ENCODE measurements at places on chromosomes 3 and 15.

DNA sequence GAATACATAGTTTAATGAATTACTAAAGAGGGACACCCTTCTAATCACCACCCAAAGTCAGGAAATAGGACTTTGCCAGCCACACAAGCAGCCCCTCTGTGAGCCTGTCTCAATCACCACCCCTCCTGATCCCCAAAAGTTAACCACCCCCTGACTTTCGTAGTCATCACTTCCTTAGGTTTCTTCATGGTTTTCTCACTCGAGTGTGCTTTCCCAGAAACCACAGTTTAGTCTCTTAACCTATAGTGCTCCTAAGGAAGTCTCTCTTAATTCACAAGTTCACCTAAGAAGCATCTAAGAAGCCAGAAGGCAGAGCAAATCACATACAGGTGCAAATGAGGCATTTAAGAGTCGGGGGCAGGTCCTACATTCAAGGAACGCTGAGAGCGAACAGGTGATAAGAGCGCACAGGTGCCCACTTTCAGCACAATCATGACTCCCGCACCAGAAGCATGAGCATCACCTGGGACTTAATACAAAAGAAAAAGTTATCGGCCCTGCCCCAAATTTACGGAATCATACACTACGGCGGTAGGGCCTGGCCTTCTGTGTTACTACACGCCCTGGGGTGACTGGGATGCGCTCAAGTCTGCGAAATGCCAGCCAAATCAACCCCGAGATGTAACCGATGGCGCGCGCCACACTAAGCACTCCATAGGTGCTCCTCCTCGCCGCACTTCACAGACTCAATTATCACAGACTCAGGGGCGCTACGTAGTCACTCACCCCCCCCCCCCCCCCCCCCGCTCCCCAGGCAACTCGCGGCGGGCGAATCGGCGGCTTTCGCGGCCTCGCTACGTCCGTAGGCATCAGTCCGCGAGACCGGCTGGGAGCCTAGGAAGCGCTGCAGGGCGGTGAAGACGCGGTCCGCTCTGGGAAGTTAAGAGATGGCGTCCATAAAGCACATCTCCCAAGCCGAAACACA, 815 bp downstream of the ULK4 start:
- no peak for DNase-seq

DNA sequence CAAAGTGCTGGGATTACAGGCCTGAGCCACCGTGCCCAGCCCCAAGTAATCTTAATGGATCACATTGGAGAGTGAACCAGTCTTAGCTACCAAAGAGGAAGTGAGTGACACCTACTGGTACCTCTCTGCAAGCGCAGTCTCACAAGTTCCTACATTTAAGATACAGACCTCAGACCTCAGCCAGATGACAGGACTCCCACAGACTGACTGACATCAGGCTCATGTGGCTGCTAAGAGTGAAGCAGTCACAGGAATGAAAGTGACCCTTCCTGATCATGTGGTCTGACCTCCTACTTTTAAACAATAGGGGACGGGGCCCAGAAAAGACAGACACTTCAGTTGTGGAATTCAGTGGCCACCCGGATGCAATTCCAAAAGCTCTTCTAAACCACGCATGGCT, 36.3 kb upstream of the GNB5 start:
- peak; percentile 65 for DNase-seq

DNA sequence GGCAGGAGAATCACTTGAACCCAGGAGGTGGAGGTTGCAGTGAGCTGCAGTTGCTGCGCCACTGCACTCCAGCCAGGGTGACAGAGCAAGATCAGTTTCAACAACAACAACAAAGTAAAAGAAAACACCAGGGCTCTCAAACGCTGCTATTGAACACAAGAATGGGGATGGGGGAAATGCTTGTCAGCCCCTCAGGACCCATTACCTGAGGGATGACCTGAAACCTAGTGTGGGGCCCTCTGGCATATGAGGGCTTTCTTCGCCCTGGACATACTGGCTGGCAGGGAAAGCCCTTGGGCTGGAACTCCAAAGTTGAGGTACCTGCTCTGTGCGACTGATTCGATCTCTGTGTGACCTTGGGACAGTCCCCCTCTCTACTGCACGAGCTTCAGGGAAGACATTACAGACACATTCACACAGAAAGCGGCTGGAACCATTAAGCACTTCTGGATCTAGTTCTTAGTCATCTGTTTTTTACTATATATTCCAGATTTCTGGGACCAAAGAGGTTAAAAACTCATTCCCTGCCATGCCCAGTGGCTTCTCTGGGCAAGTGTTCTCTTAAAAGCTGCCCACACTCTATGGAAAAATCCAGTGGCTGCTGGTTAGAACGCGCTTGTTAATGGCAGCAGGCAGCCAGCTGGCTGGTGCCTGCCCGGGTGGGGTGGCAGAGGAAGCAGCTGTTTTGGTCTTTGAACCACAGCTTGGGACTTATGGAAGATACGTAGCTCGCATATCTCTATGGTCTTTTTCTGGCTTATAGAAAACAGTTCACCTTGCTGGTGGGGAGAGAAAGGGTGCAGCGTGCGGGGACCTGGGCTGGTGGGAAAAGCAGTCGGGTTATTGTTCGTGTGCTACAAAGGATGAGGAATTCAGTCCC, 57.2 kb downstream of the ATP1B3 start:
- DNase-seq = no peak

DNA sequence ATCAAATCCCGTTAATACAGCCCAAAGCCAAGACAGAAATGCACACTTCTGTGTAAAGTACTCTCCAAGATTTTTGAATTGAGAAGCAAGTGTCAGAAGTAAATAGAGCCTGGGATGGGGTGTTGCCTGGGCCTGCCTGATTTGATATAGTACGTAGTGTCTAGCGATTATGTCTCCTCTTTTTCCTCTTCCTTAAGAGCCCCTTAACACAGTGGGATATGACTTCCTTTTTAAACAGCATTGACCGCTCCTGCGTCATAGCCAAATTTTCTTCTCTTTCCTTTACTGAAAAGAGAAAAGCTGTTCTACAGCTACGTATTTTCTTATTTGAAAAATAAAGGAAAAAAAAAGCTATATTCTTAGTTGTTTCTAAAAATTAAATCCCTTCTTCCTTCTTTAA, 97.7 kb downstream of the PLCL2 start:
- DNase-seq = no peak

DNA sequence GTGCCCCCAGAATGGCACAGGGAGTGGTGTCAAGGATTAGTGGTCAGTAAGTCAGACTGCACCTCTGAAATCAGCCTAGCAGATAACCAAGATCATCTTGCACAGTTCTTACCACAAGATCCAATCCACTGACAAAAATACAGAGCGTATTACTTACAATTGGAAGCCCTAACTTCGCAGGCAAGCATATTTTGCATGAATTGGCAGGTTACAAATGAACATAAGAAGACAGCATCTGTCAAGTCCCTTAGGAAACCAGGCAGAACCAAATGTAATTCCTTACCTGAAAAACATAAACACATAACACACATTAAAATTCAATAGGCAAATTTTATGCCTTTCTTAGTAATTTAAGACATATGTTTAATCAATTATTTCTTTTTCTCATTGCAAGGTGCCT, 293.4 kb downstream of the MAGI1 start:
- DNase-seq = no peak

DNA sequence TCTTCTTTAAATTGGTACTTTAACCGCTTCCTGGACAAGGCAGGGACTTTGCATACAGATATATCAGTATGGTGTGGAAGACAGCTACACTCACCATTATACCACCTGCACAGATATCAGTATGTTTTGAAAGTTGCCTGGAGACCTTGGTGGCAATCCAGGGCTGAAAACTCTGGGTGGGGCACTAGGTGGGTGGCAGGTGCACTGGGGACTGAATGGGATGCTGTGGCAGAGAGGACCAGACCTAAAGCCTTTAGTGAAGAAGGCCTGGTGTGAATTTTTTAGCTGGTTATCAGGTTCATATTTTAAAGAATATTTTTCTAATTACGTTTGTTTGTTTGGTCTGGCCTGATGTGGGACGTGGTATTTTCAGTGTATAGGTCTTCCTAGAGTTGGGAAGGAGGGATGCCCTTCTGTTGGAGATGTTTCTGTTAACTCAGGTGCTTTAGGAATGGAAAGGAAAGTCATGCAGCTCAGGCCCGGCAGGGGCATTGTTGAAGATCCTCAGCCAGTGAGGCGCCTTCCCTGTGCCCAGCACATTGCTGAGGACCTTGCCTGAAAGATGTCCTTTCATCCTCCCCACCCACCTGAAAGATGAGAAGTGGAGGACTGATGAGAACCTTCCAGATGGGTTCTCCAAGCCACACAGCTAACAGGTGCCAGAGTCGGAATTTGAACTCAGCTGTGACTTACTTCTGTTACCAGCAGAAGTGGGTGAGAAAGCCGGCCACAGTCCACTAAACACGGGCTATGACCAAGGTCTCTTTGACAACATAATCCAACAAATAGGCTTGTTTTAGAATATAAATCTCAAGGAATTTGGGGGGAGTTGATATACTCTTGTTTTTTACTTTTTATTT, 77.3 kb downstream of the APBA2 start:
- DNase-seq = no peak

- DNase-seq = no peak
Observed at GRCh38 chr3:16121391-16121790, 53.1 kb upstream of the GALNT15 start.

DNA sequence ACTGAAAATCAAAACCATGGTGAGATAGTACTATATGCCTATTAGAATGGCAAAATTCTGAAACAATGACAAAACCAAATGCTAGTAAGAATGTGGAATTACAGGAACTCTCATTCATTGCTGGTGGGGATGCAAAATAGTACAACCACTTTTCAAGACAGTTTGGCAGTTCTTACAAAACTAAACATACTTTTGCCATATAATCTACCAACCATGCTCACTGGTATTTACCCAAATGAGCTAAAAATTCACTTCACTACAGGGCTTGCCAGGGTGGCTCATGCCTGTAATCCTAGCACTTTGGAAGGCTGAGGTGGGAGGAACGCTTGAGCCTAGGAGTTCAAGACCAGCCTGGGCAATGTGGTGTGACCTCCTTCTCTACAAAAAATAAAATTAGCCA, 40.0 kb downstream of the MYO9A start:
- no peak for DNase-seq

GRCh38 chr15:56410721-56411120, 45.5 kb downstream of the TEX9 start:
- no peak for DNase-seq

GRCh38 chr15:86855307-86856291, 775.9 kb downstream of the AGBL1 start:
- DNase-seq = no peak

GRCh38 chr3:136473716-136474326, 223.7 kb downstream of the PCCB start:
- no peak for DNase-seq

GRCh38 chr3:77898621-77899020, 858.7 kb downstream of the ROBO2 start:
- DNase-seq = no peak

- no peak for DNase-seq
Observed at GRCh38 chr15:75148280-75148679, 53.4 kb upstream of the C15orf39 start.

- peak; percentile 79 for DNase-seq
Observed at GRCh38 chr15:24954783-24955530, at the start of the genes SNRPN and SNURF. SNRPN (plus strand) TSS chr15:24954987; CDS start chr15:24974454, 19,467 bp downstream. SNURF (plus strand) TSS chr15:24954987; CDS start chr15:24955049, 62 bp downstream.

DNA sequence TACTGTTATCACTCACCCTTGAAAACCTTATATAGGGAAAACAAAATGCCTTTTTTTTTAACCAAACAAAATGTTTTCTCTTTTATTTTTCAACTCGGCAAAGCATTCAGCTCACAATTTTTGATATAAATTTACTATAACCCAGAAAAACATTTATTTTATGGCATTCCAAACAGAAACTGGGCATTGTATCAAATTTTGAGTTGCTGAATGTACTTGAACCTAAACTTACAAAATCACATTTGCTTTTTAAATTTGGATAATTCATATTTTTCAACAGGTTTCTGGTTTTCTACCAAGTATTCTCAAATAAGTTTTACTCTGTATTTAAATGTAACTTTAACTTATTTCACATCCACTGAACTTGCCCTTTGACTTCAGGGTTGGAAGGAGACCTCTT, 405.6 kb downstream of the GRM7 start:
- no peak for DNase-seq

DNA sequence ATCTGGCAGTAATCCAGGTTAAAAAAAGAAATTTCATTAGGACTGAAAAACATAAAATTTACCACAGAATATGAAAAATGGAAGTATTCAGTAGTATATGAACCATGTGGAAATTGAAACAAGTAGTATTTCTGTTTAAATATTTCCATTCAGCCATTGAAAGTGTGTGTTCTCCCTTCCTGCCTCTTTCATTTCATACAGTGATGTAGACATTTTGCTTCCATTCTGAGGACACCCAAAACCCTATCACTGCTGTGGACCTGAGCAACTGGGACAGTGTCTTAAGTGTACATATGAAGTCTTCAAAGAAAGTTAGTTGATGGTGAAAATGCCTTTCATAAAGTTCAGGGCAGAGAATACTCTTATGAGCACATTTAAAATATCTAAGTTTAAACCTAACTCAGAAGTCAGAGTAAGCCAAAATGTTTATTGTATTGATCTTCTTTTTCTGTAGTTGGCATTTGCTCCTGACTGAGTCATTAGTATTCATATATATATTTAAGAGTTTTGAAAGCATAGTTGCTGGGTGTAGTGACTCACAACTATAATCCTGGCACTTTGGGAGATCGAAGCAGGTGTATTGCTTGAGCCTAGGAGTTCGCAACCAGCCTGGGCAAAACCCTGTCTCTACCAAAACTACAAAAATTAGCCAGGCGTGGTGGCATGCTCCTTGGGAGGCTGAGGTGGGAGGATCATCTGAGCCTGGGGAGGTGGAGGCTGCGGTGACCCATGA, 198.8 kb downstream of the KLHL25 start:
- no peak for DNase-seq

GRCh38 chr3:38143511-38143910, 5.0 kb downstream of the MYD88 start:
- no peak for DNase-seq

- DNase-seq = no peak
Observed at GRCh38 chr3:180048840-180049239, 12.1 kb upstream of the PEX5L start.

DNA sequence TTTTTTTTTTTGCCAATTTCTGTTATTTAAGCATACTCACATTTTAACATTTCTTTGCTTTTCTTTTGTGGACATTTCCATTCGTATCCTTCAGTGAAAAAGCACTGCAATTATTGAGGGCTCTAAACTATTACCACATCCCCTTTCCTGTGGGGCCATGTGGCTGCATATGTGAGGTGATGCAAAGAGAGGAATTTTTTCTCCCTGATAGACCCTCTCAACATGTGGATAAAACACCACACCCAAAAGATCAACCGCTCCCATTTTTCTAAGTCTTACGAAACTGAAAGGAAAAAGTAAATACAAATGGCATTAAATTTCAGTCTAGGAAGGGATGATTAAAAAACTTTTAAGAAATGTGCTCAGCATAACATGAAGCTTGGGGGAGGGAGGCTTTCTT, 68.8 kb downstream of the DNAJC13 start:
- DNase-seq = no peak

DNA sequence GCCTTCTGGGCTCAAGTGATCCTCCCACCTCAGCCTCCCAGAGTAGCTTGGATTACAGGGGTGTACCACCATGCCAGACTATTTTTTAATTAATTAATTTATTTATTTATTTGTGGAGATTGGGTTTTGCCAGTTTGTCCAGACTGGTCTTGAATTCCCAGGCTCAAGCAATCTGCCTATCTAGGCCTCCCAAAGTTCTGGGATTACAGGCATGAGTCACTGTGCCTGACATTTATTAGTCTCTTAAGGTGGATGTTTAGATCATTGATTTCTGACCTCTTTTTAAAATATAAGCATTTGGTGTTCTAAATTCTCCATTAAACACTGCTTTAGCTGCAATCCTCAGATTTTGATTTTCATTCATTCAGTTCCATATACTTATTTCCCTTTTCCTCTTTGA, 15.6 kb downstream of the FBXW12 start:
- no peak for DNase-seq
